ENCODE measurements at places on chromosomes 6 and 20. TPM values are rescaled to one million over a fixed set of nuclear protein-coding genes. Genes with fewer than 3 reads are reported as not detected.

DNA sequence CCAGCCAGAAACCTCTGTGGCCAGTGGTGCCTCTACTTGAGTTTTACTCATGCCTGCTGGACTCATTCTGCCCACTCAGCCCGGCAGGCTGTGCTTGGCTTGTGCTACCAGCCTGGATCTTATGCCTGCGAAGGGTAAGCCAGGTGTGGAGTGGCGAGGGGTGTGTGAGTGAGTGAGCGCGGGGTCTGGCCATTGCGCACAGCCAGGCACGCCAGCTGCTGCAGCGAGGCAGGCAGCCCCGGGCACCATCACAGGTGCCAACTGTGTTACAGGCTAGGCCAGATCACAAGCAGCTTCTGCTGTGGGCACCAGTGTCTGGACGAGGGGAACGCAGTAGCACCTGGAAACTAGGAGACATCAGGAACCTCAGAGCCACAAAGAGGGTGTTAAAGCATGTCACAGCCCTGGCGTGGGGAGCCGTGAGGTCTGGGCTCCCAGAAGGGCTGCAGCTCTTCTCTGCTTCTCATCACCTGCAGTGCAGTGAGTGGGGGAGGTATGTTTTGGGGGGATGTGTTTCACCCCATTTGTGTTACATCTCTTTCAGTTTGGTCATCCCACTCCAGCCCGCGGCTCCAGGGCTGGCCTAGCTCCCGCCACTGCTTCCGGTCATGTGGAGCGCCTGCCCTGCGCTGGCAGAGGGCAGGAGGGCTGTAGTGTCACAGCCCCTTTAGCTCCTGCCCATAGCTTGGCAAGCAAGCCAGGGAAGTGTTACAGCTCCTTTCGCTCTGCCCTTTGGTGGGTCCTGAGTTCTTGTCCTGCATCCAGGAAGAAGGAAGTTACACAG, 379.7 kb upstream of the IMPG1 start:
- no peak for DNase-seq

DNA sequence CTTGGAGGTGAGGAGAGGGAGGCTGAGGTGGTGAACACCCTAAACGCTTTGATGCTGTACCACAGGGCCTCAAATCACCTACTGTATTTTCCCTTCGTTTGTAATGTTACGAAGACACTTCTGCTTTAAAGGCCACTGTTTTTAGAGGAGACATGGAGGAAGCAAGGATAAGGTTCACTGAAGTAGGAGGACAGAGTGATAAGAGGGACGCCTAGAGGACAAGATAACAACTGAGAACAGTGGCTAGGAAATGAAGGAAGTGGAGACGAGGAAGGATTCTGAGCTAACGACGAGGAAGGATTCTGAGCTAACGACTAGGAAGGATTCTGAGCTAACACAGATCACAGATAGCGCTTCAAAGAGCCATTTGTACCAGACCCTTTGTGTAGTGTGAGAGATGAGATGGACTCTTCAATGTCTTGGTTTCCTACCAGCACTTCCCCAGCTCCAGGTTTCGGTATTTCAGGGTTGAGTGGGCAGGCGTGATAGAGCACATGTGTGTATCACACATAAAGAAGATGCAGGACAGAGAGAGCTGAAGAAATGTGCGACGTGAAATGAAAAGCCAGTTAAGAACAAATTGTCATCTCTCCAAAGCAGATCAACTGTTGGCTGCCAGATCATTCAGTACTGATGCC, 7.5 kb downstream of the SF3B5 start:
- no peak for DNase-seq

GRCh38 chr20:22339091-22339881, 245.1 kb downstream of the FOXA2 start:
- DNase-seq, result peak; percentile 59

The SPEF1 gene
- total RNA-seq, result not detected

The ZNF337 gene
- 18.1 TPM for total RNA-seq

DNA sequence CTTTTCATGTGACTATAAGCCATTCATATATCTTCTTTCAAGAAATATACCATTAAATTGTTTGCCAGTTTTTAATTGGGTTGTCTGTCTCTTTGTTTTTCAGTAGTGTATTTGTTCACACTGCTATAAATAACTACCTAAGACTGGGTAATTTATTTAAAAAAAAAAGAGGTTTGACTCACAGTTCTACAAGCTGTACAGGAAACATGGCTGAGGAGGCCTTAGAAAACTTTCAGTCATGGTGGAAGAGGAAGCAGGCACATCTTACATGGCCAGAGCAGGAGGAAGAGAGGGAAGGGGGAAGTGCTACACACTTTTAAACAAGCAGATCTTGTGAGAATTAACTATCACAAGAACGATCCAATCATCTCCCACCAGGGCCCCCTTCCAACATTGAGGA, 255.3 kb downstream of the EPM2A start:
- DNase-seq, result no peak

DNA sequence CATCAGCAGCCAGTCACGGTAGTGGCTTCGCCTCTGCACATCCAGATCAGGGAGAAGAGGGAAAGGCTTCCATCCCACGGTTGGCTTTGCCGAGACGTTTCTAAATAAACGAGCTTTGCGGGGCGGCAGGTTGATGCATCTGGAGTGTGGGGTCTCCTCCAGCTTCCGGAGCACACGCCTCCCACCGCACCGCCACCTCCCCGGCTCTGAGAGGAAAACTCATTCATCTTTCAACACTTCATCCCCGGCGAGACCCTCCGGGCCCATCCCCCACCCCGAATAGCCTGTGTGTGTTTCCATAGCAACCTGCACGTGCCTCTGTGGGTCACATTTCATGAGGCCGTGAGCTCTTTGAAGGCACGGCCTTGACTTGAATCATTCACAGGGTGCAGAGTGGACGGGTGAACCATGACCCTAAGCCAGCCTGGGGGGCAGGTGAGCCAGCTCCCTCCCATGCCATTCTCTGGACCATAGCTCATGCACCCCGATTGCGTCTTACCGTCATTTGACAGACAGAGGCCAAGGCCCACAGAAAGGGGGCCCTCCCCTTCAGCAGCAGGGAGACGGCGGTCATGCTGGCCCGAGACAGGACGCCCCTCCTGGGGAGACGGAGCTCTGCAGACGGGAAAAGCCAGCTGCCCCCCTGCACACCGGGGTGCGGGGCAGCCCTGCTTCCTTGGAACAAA, 16.2 kb upstream of the CHRNA4 start:
- no peak for DNase-seq

GRCh38 chr6:150420926-150421325, 52.1 kb downstream of the IYD start:
- DNase-seq, result no peak

- no peak for DNase-seq
Measured at GRCh38 chr20:39195582-39196021, 233.5 kb downstream of the DHX35 start.

The KIAA0408 gene
- total RNA-seq, result 5.8 TPM

DNA sequence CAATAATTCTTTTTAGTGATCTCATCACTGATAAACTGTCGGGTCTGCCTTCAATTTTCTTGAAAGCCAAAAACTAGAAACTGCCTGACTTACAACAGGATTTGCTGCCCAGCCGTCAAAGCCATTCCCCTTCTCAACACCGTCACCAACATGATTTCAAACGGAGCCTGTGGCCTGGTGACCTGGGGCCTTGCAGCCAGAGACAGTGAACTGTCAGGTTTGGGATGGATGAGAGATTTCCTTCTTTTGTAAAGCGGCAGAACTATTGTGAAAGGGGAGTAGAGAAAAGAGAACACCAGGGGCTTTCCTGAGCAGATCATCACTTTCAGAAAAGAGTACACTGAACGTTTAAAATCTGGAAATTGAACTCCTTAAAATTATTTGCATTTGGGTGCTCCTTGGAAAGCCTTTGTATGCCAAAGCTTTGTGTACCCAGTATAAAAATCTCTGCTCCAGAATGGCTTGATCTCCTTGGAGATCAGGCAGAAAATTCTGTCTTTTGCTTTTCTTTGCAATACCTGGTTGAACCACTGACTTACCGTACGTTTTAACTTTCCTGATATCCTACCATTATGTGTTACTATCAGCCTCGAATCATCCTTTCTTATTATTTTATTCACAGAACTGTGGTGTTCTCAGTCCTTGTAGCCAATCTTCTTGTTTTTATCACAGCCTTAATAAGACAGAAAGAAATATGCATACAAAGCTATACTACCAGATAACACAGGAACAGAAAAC, 125.2 kb downstream of the PACRG start:
- no peak for DNase-seq

The TFAP2D gene
- total RNA-seq, result not detected

DNA sequence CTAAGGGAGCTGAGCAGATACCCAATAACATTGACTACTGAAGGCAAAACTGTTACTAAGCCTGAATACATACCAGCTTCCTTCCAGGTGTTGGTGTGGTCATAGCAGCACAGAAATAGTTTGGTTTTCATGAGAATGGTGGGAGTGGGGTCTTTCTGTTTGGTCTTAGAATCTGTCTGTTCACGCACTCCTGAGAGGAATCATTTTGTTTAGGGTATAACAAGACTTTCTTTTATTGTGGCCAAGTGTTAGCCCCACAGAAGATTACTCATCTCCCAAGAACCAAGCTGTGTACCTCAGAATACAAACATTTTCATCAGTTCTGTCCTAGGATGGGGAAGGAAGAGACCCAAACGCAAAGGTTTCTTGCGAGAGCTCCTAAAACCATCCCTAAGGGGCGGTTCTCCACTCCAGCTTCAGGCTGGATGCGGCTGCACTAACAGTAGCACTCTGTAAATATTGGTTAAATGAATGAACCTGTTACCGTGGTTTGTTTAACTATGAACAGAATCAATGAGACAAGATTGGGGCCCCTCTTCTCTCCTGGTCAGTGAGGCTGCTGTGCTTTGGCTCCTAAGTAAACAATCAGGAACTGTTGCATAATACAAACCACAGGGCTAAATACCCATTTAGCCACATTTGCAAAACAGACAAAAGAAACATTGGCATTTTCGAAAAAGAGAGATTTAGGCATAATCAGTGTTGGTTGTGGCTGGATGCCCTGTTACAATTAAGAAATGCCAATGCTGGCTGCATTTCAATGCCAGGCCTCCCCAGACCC, 44.9 kb downstream of the SNAP25 start:
- no peak for DNase-seq

DNA sequence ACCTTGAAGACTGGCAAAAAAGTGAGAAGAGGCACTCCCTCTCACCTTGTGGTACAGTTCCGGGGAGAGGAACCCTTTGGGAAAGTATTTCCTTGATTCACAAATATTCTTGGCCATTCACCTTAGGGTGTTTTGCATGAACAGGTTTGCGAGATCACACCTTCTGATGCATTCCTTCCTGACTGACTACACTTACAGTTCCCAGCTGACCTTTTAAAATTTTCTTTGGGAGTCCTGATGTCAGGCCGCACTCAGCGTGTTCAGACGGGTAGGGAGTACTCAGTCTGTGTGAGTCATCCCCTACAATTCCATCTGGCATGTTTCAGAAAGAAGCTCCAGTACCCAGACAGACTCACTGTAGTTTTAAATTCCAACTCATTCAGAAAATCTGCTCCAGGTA, 1.7 kb downstream of the ADGRF4 start:
- DNase-seq, result no peak

The CDH4 gene
- 0.69 TPM for total RNA-seq

The CLDN20 gene
- not detected for total RNA-seq

Measured in CD4-positive, CD25-positive, alpha-beta regulatory T cell (primary cell).